Activated CD4-positive, CD25-positive, alpha-beta regulatory T cell treated with anti-CD3 and anti-CD28 coated beads, Interleukin-2, amount 50 U/mL, for 16 hours (primary cell): ENCODE measurements at places on chromosomes 2 and 18.
A peak's percentile ranks its signal among the peaks of the same experiment; 100 is the strongest.

DNA sequence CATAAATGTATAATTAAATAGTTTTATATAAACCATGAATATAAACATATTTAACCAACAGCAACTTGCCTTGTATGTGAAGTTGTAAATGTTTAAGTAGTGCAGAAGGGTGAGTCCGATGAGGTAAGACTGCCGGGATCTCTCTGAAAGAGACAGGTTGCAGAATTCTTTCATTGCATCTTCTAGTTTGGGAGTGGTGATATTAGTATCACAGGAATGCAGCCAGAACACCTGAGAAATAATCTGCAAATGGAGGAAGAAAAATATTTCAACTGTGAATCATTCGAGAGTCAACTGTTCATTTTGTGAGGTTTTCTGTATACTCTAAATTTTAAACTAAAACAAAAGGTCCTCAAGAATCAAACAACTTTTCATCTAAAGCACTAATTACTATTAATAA lies 123.0 kb downstream of the ABCA12 start:
- no peak for DNase-seq

DNA sequence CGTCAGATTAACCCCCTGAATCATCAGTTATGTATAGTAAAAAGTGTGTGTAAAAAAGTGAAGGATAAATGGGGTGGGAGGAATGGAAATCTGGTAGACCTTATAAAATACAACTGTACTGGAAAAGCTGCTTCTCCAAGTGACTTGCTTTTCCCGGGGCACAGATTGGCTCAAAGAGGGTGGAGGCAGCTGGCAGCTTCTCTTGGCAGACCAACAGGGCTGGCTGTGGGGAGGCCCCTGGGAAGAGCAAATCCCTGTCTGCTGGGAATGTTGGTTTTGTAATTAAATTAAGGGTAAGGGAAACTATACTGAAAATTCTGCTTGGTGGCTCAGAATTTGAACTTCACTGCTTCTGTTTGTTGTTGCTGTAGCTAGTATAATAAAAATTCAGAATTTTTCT lies 154.2 kb upstream of the DLX2 start:
- no peak for DNase-seq

- no peak for DNase-seq
Measured at GRCh38 chr18:76750917-76751890, 71.2 kb upstream of the ZNF236 start.

DNA sequence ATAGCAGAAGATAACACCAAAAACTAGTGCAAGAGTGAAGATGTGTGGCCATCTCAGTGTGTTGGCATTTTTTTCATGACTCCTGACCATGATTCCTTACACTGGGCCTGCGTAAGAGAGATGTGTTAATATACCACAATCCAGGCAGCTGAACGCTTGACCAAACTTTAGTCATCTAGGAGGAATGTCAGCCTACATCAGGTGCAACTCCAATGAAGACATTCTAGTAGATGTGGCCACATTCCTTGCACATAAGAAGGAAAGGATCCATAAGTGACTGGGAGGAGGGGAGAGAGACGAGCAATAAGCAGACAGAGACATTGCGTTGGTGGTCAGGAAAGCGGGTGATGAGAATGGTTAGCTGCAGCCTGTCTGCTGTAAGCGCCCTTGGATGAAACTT lies 42.6 kb downstream of the CYRIA start:
- DNase-seq: no peak

DNA sequence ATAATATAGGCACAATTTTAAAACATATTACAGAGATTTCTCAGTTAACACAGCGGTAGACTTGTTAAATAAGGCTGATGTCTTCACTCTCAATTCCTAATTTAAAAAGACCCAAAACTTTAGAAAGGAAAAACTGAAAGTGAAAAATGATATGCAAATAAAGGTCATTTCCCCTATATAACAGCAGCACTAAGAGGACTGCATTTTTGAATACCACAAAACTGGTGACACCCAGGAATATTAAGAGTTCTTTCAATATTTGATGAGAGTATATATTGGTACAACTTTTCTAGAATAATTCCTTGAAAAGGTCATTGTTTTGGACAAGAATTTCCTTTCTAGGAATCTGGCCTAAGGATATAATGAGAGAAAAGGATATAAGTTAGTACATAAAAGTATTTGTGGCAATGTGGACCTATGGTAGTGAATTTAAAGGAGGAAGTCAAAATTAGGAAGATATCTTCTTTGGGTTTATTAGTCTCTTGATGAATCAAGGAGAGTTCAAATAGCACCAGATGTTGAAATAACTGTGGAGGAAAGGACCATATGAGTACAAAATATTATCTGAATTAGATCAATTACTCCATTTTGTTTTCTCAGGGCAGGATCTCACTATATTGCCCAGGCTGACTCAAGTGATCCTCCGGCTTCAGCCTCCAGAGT lies 70.3 kb downstream of the TMEM237 start:
- DNase-seq: no peak

- no peak for DNase-seq
Measured at GRCh38 chr2:241134711-241135110, 14.6 kb downstream of the PASK start.

DNA sequence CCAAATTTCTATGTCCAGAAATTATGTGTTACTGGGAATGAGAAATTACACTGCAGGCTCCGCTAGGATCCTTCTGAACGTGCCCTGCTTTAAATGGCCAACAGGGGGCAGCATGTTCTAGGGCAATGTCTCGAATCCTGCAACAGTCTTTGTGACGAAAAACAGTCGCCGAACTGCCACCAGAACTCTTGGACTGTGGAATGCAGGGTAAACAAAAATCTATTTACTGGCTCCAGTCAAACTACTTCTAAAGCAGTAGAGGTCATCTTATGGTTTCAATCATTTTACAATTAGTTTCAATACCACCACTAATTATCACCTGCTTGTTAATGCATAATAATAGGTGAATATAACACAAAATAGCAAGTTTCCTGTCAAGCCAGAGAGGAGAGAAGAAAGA lies 9.8 kb upstream of the ZNF397 start:
- DNase-seq: peak; percentile 62

DNA sequence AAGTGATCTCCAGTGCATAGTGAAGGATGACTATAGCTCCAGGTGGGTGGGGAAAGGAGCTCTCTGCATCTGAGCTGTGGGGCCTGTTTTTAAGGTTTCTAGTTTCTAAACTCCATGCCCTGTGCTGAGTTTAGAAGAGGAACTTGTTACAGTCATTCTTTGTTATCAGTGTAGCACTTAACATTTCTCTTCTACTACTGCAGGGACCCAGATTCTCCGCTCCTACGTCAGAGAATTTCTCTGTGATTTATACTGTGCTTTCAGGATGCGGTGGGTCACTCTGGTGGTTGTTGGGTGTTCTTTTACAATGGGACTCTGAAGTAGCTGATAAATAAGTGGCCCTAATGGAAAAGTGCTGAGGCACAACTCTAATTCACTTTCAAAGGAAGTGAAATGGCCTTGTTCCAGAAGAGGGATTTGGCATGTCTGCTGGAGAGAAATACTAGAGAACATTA lies 122.0 kb downstream of the WDSUB1 start:
- no peak for DNase-seq

- DNase-seq: no peak
Measured at GRCh38 chr2:68689553-68690537, 44.8 kb upstream of the ARHGAP25 start.

DNA sequence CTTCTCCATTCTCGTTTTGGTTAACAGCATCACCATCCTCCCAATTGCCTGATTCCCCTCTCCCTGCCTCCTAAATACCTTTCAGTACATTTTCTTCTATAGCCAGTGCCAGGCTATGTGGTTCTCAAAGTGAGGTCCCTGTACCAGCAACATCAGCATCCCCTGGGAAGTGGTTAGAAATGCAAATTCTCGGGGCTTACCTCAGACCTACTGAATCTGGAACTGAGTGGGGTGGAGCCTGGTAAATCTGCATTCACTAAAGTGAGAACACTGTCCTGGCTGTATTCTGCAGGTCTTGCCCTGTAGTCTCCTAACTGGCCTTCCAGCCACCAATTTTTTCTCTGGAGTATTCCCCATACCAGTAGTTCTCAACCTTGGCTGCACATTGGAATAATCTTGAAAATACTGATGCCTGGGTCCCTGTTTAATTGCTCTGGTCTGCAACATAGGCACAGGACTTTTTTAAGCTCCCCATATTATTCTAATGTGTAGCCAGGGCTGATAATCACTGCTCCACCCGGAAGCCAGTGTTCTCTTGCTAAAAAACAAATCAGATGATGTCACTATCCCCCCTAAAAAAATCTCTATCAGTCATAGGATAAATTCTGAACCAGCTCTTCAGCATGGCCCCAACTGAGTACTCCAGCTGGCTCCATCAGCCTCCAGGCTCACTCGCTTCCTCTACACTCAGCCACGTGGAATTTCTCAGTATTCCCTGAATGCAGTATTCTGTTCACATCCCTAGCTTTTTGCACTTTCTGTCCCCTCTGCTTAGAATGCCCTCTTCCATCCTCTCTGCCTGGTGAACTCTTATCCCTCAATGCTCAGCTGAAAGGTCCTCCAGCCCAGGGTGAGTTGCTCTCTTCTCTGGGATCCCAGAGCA lies 98.4 kb downstream of the CDK15 start:
- DNase-seq: no peak

GRCh38 chr2:29443151-29443550 lies 327.9 kb downstream of the CLIP4 start:
- no peak for DNase-seq

DNA sequence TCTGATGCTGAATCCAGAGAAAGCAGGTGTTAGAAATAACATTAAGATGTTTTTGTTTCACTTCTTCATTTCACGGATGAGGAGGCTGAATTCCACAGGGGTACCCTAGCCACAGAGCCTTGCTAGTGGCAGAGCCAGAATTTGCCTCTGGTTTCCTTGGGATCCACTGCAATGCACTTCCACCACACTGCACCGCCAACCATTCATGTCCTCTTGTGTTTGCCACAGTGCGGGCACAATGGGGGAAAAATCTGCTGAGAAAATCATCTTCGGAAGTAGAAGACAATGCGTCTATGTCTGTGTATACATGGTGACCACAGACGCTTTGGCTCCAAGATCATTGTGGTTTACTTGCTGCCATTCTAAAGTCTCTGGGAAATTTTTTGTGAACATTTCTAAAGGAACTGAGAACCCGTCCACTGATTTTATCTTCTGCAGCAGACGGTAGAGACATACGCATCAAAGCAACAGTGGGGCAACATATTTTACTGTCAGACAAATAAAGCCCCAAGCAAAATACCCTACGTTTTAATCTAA lies 14.9 kb downstream of the ICOS start:
- no peak for DNase-seq

- no peak for DNase-seq
Measured at GRCh38 chr2:151638191-151638933, 95.9 kb downstream of the NEB start.

DNA sequence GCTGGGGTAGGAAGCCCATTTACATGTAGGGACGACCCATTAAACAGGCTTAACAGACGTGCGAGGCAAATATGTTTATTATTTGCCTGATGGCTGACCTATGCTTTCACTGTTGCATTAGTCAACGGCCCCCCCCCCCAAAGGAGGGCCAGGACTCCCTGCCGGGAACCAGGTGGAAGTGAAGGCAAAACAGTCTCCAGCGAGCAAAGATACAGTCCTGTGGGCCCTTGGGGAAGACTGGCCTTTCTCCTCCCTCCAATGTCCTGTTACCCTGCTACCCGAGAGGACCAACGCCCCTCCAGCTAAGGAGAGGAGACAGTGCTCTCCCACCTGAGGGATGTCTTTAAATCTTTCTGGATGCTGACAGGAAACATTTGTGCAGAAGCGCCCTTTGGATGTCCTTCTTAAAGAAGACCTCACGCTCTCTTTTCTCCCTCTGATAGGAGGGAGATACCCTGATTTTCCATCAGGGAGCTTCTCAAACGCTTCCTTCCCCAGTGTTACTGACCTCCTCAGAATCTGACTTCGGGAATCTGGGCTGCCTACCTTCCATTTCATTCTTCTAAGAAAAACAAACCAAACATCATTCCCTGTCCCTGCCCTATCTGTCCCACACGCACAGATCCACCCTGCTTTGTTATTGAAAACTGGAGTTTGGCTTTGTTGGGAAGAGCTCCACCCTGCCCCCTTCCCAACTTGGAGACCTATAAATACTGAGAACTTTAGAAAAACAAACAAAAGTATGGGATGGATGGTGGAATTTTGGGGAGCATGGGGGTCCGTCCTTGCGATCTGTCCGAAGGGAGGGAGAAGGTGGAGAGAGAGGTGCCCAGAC lies 135.9 kb upstream of the SIX3 start:
- no peak for DNase-seq

DNA sequence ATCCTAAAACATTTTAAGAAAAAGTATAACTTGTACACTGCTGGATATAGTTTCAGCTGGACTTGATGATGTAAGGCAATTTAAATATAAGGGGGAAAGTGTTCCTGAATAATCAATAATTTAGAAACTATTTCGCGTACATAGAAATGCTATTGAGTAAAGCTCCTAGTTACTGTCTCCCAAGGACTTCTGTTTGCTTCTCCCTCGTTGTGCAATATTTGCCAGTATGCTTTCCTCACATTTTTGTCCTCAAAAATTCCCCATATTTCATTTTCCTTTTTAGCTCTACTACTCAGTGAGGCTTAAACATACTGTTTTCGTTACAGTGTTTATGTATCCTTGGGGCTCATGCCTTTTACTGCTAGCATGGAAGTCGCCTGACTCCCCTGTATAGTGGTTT lies 36.9 kb downstream of the ATP9B start:
- no peak for DNase-seq

GRCh38 chr2:12718711-12719399 lies 2.1 kb downstream of the TRIB2 start:
- no peak for DNase-seq

DNA sequence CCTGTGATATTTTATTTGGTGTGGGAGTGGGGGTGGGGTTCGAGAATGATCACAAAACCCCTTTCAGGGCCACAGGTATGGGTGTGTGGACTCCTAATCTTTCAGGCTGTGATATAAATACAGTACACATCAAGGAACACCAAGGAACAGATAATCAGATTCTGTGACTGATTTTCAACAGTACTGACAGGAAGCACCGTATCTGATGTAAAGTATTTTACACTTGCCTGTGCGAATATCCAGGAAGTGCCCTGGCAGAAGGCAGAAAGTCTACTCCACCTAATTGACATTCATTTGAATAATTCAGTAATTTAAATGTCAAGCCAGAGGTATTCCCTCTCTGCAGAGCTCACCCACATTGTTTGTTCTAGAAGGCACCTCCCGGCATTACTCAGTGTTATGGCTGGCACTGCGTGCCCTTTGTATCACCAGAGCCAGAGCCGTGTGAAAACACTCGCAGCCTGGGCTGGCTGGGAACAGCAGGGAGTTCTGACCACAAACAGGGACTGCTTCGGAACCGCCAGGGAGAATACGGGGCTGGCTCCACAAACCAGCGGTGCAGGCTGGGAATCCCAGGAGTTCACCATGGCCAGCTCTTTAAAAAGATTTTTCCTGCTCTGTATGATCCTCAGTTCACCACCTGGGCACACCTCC lies 91.8 kb downstream of the ACVR1 start:
- no peak for DNase-seq

DNA sequence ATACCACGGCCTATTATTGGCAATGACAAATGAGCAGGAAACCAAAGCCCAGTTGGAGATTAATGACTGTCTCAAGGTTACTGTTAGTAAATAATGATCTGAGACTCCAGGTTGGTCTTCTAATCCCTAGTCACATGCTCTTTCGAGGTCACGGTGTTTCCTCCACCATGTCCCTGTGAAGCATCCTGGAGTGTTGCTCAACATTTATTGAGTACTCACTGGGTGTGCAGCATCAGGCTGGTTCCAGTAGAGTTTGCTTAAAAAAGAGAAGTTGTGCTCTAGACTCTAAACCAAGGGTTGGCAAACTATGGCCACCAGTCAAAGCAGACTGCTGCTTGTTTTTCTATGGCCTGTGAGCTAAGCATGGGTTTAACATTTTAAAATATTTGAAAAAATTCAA lies 263.8 kb upstream of the ATP5MC3 start:
- DNase-seq: no peak

- DNase-seq: no peak
Measured at GRCh38 chr2:383178-383577, 95.3 kb upstream of the ALKAL2 start.
